ENCODE measurements at places on chromosomes 11 and 22. TPM values are rescaled to one million over a fixed set of nuclear protein-coding genes. Genes with fewer than 3 reads are reported as not detected.
A peak's percentile ranks its signal among the peaks of the same experiment; 100 is the strongest.

DNA sequence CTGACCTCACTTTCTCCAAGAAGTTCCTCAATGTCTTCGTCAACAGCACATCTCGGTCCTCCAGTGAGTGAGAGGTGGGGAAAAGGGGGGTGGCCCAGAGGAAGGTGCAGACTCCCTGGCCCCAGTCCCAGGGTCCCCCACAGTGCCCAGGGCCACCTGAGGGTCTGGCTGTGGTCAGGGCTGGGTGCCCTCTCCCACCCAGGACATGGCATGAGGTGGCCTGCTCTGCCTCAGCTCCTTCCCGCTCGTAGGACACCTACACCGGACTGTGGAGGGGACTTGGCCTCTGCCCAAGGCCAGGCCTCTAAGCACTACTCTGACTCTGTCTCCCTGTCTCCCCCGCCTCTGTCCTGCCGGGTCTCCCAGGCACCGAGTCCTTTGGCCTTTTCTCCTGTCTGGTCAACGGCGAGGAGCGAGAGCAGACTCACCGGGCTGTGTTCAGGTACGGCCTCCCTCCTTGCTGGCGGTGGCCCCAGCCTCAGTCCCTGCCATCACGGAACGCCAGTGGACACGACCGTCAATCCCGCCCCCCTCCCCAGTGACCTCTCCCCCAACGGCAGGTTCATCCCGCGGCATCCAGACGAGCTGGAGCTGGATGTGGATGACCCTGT is 4.5 kb downstream of the MAPK8IP2 start:
- H3K27ac ChIP-seq, result no peak overlapping the region
- no peaks in the 10 kb centered on the region for H3K4me1 ChIP-seq
- DNase-seq, result no peak
- no peaks in the 10 kb centered on the region for H3K36me3 ChIP-seq
- peaks cover 31% of the 10 kb centered on the region for H3K27me3 ChIP-seq
- no peak overlapping the region for H3K4me3 ChIP-seq

GRCh38 chr11:61688365-61689163 is 8.4 kb downstream of the DAGLA start:
- no peak overlapping the region for H3K4me3 ChIP-seq
- no peaks in the 10 kb centered on the region for H3K4me1 ChIP-seq
- H3K27ac ChIP-seq, result no peak overlapping the region
- H3K36me3 ChIP-seq, result no peaks in the 10 kb centered on the region

GRCh38 chr11:34866375-34866774 is 49.8 kb downstream of the APIP start:
- H3K4me1 ChIP-seq, result no peaks in the 10 kb centered on the region
- H3K27ac ChIP-seq, result no peak overlapping the region
- H3K36me3 ChIP-seq, result no peaks in the 10 kb centered on the region
- H3K27me3 ChIP-seq, result peaks cover 9% of the 10 kb centered on the region
- DNase-seq, result no peak

GRCh38 chr11:121555121-121555520 is 102.4 kb upstream of the SORL1-AS1 start:
- H3K27me3 ChIP-seq, result no peaks in the 10 kb centered on the region
- no peak overlapping the region for H3K4me3 ChIP-seq
- peaks cover 53% of the 10 kb centered on the region for H3K36me3 ChIP-seq
- H3K4me1 ChIP-seq, result peaks cover 5% of the 10 kb centered on the region
- H3K27ac ChIP-seq, result no peak overlapping the region

The DERL3 gene
- total RNA-seq, result 18.8 TPM

- peaks cover 5% of the 10 kb centered on the region for H3K27me3 ChIP-seq
- no peaks in the 10 kb centered on the region for H3K36me3 ChIP-seq
- H3K4me1 ChIP-seq, result no peaks in the 10 kb centered on the region
- no peak for DNase-seq
These were observed 21.9 kb downstream of the HSPA8 start for GRCh38 chr11:123040111-123040432.

The LGALS12 gene
- total RNA-seq, result not detected

The CD59 gene
- 143 TPM for total RNA-seq

DNA sequence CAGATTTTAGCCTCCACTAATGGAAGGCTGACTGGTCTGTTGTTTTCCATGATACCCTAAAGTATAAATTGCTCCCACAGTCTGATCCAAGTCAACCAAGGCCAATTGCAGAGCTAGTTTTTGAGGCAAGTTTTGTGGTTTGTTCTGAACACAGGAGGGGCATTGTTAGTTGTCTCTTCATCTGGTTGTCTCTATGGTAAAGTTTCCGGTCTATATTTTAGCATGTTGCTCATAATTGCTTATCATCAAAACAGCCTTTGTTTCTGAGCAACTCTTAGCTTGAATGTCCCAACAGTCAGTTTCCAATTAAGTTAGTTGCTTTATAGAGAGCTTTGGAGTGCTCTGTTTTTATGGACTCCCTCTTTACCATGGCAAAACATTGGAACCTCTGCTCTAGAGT is 217.6 kb upstream of the CARD18 start:
- H3K4me1 ChIP-seq, result no peaks in the 10 kb centered on the region
- H3K27me3 ChIP-seq, result no peaks in the 10 kb centered on the region
- no peak overlapping the region for H3K27ac ChIP-seq
- no peak for DNase-seq
- H3K36me3 ChIP-seq, result no peaks in the 10 kb centered on the region

The TEX54 gene
- 1.3 TPM for total RNA-seq

- H3K4me1 ChIP-seq, result no peaks in the 10 kb centered on the region
- no peak overlapping the region for H3K27ac ChIP-seq
- H3K36me3 ChIP-seq, result no peaks in the 10 kb centered on the region
- peaks cover 35% of the 10 kb centered on the region for H3K27me3 ChIP-seq
- H3K4me3 ChIP-seq, result no peak overlapping the region
- no peak for DNase-seq
These were observed 11.1 kb upstream of the RFPL1 start for GRCh38 chr22:29427176-29427760.

The PKDREJ gene
- not detected for total RNA-seq

The ALDH3B1 gene
- total RNA-seq, result not detected

DNA sequence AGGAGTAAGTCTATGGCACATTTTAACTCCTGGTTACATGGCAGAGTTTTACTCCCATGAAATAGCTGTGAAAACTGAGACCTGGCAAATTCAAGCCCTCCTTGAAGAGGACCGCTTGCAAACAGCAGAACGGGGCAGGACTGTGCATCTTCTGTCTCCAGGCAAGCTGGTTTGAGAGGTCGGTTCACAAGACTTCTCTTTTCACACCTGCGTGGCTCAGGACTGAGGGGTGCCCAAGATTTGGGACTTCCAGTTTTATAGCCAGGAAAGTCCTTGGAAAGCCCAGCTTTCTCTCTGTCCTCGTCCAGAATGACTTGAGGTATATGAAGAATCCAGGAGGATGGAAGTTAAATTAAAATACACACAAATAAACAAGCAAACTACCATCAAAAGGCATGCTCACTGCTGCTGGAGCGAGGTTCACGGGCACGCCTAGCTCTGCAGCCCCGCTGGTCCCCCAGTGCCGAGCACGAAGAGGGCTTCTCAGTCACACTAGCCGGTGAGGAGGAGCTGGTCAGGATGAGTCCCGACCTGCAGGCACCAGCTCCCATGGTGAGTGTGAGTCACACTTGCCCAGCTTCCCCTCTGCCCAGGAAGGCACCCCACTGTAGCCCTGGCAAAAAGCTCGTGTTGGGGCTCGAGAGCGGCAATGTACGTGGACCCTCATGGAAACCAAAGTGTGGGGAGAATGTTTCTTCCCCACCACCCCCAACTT is 1382.4 kb downstream of the BRD1 start:
- H3K27me3 ChIP-seq, result no peaks in the 10 kb centered on the region
- no peak overlapping the region for H3K4me3 ChIP-seq
- H3K27ac ChIP-seq, result no peak overlapping the region
- H3K36me3 ChIP-seq, result no peaks in the 10 kb centered on the region
- H3K4me1 ChIP-seq, result no peaks in the 10 kb centered on the region

The SCGB1D2 gene
- total RNA-seq, result not detected

DNA sequence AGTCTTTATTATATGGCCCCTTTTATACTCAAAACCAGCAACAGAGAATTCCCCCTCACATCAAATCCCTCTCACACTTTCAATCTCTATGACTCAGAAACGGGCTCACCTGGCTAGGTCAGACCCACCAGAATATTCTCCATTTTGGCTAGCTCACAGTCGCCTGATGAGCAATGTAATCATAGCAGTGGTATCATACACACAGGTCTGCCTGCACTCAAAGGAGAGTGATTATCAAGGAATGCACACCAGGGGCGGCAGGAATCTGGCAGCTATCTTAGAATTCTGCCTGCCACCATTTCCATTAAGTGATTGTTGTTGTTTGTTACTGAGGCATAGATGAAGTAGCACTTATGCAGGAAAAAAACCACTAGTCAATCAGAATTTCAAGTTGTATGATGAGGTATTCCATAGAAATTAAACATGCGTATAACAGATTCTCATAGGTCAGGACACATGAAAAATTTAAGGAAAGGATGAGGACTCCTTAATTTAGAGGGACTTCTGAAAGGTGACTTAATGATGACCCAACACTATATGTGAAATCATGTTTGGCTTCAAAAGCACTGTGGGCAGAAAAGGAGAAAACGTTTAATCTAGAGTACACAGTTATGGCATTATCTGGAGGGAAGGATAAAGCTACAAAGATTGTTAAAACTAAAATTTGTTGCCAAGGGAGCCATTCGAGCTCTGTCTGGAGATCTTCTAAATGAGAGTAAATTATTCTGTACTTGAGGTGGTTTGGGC is 185.8 kb upstream of the DDI1 start:
- H3K27ac ChIP-seq, result no peak overlapping the region
- no peaks in the 10 kb centered on the region for H3K36me3 ChIP-seq
- H3K4me1 ChIP-seq, result no peaks in the 10 kb centered on the region

DNA sequence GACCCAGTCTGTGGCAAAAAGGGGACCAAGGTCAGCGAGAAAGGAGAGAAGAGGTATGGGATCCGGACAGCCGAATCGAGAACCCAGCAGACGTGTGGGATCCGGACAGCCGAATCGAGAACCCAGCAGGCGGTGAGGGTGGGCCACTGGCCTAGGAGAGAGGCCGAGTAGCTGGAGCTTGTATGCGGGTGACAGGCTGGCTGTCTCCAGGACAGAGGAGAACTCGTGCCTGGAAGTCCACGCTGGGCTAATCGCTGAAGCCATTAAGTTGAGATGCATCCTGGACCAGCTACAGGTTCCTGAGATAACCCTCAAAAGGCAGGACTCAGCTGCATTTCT is 6.0 kb downstream of the CERK start:
- no peak overlapping the region for H3K4me3 ChIP-seq
- H3K36me3 ChIP-seq, result peaks cover 22% of the 10 kb centered on the region

DNA sequence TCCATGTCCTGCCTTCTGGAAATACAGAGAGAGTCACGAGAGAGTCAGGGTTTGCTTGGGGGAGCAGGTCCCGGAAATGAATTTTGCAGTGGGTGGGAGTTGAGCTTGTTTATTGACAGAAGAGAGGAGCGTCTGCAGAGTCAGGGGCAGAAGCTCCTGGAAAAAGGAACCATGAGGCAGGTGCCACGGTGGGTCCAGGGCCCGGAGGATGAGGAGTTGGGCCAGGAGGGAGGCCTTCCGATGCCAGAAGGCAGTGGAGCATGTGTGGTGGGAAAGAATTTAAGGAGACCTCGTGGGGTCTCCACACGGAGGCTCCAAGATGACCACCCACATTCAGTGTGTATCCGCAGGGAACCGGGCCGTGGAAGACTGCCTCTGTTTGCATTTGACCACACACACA is 461.2 kb downstream of the BRD1 start:
- H3K27me3 ChIP-seq, result no peaks in the 10 kb centered on the region
- no peak for DNase-seq
- H3K27ac ChIP-seq, result no peak overlapping the region
- H3K4me3 ChIP-seq, result no peak overlapping the region
- no peaks in the 10 kb centered on the region for H3K4me1 ChIP-seq

- DNase-seq, result no peak
- peaks cover 2% of the 10 kb centered on the region for H3K36me3 ChIP-seq
- peak overlapping the region; percentile 82 for H3K27ac ChIP-seq
- H3K27me3 ChIP-seq, result peaks cover 2% of the 10 kb centered on the region
- H3K4me1 ChIP-seq, result peaks cover 67% of the 10 kb centered on the region
- peak overlapping the region; percentile 17 for H3K4me3 ChIP-seq
These were observed 53.8 kb downstream of the DENND5A start for GRCh38 chr11:9211322-9211721.

The ANO9 gene
- 33.1 TPM for total RNA-seq

DNA sequence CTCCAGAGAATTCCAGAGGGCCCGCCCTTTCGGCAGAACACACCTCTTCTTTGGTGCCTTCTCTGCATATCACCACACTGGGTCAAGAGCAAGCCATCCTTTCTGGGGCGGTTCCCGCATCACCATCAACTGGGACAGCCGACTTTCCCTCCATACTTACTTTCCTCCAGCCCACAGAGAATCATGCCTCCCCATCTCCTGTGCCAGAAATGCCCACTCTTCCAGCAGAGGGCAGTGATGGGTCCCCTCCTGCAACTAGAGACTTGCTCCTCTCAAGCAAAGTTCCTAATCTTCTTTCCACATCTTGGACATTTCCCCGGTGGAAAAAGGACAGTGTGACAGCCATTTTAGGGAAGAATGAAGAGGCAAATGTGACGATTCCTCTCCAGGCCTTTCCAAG is 157.7 kb downstream of the C11orf91 start:
- no peak overlapping the region for H3K27ac ChIP-seq
- no peaks in the 10 kb centered on the region for H3K36me3 ChIP-seq
- DNase-seq, result no peak
- peaks cover 23% of the 10 kb centered on the region for H3K27me3 ChIP-seq
- H3K4me3 ChIP-seq, result no peak overlapping the region
- peaks cover 7% of the 10 kb centered on the region for H3K4me1 ChIP-seq

DNA sequence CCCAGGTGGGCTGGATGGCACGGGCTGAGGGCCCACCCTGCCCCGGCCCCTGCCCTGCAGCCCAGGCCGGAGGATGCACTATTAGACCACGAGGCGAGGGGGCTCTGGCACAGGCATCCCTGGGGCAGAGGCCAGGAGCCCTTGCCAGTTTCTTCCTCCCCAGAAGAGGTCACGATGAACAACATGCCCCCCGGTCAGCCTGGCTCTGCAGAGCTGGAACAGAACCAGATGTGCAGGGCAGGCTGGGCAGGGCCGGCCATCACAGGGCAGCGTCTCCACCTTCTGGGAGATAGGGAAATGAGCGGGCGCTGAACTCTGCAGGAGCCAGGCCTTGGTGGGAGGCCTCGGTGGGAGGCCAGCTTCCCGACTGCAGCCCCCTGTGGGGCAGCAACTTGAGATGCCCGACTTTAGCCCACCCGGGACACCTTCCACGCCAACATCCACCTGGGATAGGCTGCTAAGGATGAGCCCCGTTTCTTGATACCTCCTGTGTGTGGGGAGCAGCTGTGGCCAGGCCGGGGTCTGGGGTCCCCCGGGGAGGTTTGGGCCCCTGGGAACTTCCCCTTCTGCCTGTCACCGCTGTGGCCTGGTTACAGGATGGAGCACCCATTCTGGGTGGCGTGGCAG is 21.8 kb upstream of the GNB1L start:
- no peak overlapping the region for H3K4me3 ChIP-seq
- H3K36me3 ChIP-seq, result no peaks in the 10 kb centered on the region
- DNase-seq, result no peak
- H3K27me3 ChIP-seq, result no peaks in the 10 kb centered on the region
- H3K4me1 ChIP-seq, result no peaks in the 10 kb centered on the region

DNA sequence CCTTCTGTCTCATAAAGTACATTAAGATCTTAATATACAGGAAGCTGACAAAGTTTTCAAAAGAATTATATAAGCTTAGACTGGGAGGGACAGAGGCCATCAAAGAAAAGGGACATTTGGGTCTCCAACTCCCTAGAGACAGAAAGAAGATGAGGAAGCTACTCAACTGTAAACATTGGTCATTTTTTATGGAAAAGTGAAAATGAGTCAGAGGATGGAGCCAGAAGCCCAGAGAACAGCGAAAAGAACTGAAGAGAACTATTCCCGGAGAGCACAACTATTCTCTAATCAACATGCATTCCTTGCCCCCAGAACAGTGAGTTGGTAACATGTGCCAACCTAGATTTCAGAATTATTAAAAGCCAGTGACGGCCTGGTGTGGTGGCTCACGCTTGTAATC is 779.3 kb downstream of the DLG2 start:
- H3K36me3 ChIP-seq, result no peaks in the 10 kb centered on the region
- H3K4me3 ChIP-seq, result no peak overlapping the region
- no peak overlapping the region for H3K27ac ChIP-seq

The PAK1 gene
- total RNA-seq, result 33.1 TPM

The F2 gene
- total RNA-seq, result not detected

All from activated T-helper 1 cell treated with anti-CD3 and anti-CD28 coated beads, Interleukin-12 subunit alpha, Interleukin-12 subunit beta, Interleukin-2, Interleukin-4 antibody, amounts not matched to agents 30 ng/mL and 10 ng/mL and 1 ng/mL, durations not matched to agents 14 hours and 24 hours and 36 hours (primary cell).